ENCODE measurements at places on chromosomes 12 and 14.

- peak; percentile 42 for DNase-seq
Observed at GRCh38 chr14:81464253-81465002, 64.3 kb upstream of the STON2 start.

- no peak for DNase-seq
Observed at GRCh38 chr14:74979442-74980397, 23.0 kb upstream of the EIF2B2 start.

DNA sequence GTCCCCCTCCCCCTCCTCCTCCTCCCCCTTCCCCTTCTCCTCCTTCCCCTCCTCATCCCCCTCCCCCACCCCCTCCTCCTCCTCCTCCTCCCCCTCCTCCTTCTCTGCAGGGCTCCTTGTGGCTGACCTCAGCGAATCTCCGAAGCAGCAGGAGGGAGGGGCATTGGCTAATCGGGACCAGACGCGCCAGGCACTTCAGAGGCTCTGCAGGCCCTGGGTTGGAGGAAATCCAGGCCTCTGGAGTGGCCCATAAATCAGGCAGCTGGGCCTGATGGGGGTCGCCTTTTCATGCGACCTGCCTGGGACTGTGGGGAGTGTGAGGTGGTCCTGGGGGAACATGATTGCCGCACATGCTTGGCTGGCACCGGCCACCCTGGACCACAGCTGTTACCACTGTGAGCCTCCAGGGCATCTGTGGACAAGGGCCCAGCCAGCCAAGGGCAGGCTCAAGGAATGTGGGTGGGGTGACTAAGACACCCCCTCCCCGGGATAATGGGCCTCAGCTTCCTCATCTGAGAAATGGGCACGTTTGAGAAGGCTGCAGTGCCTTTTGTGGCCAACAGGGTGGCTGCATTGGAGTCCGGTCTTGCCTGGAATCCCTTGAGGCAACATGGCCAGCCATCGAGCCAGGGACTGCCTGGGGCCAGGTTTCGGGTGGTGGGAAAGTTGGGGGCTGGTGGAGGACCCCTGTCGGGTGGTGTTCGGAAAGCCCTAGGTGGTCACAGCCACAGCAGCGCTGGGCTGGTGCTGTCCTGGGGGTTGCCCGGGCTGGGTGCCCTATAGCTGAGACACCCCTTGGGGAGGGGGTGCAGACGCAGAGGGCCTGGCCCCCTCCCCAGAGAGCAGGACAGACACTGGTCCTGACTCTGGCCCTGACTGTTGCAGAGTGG is 12.0 kb downstream of the KIF26A start:
- DNase-seq, result no peak

- no peak for DNase-seq
Observed at GRCh38 chr14:41668356-41668755, 61.7 kb downstream of the LRFN5 start.

DNA sequence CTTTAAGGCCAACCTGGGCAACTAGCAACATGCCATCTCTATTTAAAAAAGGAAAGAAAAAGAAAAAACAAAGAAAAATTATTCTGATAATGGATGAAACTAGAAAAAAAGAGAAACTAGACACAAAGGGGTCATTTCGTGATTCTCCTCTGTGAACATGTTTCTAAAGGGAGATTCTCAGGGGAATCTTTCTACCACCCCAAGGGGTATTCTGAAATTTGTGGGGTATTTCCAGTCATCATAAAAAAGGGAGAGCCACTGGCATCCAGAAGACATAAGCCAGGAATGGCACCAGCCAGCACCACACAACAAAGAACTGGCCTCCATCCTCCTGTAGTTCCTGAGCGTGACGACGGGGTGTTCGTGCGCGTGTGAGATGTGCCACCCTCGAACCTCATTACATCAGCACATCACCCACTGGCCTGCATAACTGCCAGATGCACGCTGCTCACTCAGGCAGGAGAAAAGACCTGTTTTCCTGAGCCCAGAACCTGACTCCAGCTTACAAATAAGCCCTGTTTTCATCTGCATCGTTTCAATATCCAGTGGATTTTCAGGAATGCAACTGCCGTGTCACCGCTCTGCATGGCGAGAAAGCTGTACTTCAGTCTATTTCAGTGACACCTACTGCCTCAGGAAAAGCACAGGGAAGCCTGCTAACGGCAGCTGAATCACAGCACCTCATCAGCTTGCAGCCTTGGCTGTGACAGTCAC is 23.9 kb downstream of the STX2 start:
- no peak for DNase-seq

DNA sequence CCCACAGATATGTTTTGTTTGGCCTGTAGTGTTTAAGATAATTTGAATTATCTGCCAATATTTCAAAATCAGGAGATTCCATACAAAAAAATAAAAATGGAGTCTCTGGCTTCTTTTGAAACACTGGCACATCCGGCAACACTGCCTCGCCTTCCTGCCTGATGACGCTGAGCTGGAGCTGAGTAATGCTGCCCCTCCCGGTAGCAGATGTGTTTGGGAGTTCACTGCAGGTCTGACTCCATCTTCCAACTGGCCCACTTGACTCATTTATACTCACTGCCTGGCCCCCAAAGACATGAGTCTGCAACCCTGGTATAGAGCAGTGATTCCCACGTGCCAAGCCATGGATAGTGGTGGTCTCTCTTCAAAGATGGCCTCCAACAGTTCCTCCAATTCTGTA is 7.4 kb downstream of the CIT start:
- DNase-seq, result no peak

DNA sequence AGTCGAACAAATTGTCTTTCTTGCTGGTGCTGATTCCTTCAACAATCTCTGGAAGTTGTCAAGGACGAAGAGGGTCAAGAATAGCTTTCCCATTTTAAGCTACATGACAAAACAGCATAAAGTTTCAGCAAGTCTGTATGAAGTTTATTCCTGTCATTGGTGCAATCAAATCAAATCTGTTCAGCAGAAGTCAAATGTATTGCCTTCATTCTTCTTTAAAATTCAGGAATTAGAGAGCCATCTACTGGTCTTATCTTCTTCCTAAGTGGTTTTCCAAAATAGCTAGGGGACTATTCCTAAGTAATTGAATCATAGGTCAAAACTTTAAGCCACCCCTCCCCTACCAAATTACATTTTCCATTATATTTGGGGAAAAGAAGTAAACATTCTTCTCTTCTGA is 990.2 kb downstream of the GALC start:
- DNase-seq, result no peak

DNA sequence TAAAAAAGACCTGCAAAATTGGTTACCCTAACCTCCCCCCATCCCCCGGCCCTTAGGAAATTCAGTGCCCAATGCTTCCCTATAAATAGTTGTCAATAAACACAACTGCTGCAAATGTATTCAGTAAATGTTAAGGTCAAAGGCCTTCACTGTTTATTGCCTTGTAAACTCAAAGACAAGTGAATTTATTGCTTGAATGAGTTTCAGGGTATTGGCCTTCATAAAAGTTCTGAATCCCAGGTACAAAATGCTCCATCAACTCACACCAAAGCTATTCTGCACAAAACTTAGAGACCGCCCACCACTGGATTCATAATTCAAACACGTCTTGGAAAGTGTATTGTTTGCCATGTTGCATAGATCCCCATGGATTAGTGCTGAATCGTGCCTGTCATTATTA is 63.3 kb upstream of the CDKN3 start:
- no peak for DNase-seq

GRCh38 chr14:52891800-52892199 is 59.0 kb downstream of the FERMT2 start:
- DNase-seq, result no peak

- DNase-seq, result no peak
Observed at GRCh38 chr12:30884799-30885198, 41.7 kb upstream of the TSPAN11 start.

GRCh38 chr12:34403706-34404376 is 381.5 kb downstream of the ALG10 start:
- DNase-seq, result no peak

GRCh38 chr12:13233830-13234641 is 37.5 kb downstream of the EMP1 start:
- peak; percentile 40 for DNase-seq

- DNase-seq, result no peak
Observed at GRCh38 chr14:105290621-105291346, 10.0 kb downstream of the BRF1 start.

DNA sequence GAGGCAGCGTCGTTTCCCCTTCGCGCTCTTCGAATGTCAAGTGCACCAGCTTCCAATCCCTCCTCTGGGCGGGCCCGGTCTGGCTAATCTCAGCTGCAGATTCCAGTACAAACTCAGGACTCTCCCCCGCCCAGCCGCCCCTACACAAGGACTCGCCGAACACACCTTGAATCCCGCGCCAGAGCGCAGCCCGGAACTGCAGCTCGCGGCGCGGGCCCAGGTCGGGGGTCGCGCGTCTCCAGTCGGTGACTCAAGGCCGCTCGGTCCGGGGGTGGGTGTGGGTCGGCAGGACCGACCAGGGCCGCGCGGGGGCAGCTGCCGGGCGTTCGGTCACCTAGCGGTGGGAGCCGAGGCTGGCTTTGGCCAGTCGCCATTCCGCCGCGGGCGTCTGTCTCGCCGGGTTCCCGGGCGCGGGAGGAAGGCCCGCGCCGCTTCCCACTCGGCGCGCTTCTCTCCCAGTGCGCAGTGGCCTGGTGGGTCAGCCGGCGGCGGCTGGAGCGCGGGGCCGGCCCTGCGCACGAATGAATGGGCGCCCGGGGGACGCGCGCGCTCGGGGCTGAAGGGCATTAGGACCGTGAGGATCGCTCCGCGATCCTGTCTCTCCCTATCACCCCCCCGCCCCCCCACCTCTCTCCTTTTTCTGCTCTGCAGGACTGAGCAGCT is at the start of gene GALNT16:
Gene GALNT16 (plus strand): TSS at position 632 of the 663 bp plus-strand sequence. CDS start 133 bp downstream, outside the sequence.
- DNase-seq, result no peak

GRCh38 chr12:124506145-124506831 is 61.1 kb downstream of the NCOR2 start:
- DNase-seq, result no peak

DNA sequence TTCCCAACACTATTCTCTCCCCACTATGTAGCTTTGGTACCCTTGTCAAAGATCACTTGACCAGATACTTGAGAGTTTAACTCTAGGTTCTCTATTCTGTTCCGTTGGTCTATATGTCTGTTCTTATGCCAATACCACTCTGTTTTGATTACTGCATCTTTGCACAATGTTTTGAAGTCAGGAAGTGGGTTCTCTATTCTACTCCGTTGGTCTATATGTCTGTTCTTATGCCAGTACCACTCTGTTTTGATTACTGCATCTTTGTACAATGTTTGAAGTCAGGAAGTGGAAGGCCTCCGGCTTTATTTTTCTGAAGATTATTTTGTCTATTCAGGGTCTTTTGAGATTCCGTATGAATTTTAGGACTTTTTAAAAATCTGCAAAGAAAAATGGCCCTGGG is 2.7 kb upstream of the NDUFA12 start:
- DNase-seq, result no peak

GRCh38 chr12:74689071-74689655 is 151.5 kb downstream of the ATXN7L3B start:
- DNase-seq, result no peak

DNA sequence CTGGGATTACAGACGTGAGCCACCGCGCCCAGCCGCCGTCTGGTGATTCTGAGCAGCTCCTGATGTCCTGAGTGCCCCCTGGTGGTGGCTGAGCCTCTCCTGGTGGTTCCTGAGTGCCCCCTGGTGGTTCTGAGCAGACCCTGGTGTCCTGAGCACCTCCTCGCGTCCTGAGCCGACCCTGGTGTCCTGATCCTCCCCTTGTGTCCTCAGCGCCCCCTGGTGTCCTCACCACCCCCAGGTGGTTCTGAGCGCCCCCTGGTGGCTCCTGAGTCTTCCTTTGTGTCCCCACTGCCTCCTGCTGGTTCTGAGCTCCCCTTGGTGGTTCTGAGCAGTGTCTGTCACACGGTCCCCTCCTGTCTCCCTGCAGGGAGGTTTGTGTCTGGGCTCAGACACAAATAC is 1304.9 kb downstream of the TMEM121 start:
- peak; percentile 72 for DNase-seq

GRCh38 chr12:106042037-106042436 is 96.7 kb downstream of the NUAK1 start:
- DNase-seq, result no peak

- no peak for DNase-seq
Observed at GRCh38 chr12:93102312-93102711, 173.2 kb upstream of the EEA1 start.

GRCh38 chr14:68297876-68298468 is 478.4 kb downstream of the RAD51B start:
- no peak for DNase-seq

DNA sequence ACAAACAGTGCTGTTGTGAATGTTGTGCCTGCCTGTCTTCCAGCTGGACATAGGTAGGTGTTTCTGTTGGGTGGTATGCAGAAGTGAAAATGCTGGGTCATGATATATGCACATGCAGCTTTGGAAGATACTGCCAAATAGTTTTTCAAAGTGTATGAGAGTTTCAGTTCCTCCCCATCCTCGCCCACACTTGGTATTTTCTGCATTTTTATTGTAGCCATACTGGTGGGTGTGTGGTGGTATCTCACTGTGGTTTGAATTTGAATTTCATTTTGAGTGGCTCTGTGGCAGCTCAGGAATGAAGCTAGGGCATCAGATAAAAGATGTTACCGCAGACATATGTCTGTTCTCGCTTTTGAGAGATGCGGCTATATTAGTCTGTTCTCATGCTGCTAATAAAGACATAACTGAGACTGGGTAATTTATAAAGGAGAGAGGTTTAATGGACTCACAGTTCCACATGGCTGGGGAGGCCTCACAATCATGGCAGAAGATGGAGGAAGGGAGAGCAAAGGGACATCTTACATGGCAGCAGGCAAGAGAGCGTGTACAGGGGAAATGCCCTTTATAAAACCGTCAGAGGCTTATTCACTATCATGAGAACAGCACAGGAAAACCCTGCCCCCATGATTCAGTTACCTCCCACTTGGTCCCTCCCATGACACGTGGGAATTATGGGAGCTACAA is 183.1 kb downstream of the CAND1 start:
- peak; percentile 30 for DNase-seq

GRCh38 chr14:63922696-63923421 is 70.1 kb downstream of the SYNE2 start:
- no peak for DNase-seq

GRCh38 chr14:57512220-57512619 is 18.6 kb upstream of the CCDC198 start:
- no peak for DNase-seq

DNA sequence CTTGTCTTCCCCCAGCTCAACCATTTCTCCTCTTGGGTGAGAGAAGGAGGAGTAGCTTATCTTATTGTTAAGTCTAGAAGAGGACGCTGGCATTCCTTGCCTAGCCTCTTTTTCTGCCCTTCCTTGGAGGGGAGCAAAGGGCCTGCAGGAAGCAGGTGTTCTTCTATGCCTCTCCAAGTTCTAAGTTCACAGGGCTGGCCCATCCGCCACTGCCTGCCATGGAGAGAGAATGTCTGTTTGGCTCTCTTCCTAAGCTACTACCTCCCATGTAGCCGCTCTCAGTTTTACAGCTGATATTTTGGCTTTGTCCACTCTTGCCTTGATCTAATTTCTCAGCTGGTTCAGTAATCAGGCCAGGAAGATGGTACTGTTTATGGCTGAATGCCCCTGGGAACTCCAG is 201.2 kb downstream of the NTF3 start:
- DNase-seq, result no peak
